IMR-90 (cell line): ENCODE measurements at places on chromosomes 1 and 21.

DNA sequence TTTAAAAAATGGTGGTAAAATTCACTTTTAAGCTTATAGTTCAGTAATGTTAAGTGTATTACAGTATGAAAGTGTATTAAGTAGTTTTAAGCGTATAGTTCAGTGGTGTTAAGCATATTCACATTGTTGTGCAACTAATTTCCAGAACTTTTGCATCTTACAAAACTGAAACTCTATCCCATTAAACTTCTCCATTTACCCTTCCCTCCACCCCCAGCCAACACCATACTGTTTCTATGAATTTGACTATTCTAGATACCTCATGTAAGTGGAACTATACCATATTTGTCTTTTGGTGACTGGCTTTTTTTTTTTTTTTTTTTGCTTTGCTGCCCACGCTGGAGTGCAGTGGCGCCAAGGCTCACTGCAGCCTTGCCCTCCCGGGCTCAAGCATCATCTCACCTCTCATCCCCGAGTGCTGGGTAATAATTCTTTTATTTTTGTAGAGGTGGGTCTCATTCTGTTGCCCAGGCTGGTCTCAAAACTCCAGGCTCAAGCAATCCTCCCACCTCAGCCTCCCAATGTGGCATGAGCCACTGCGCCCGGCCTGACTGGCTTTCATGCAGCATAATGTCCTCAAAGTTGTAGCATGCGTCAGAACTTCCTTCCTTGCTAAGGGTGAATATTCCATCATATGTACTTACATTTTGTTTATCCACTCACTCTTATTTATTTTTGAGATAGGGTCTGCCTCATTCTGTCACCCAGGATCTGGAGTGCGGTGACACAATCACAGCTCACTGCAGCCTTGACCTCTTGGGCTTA is 45.1 kb upstream of the BMP8B start:
- DNase-seq, result no peak

- DNase-seq, result no peak
Measured at GRCh38 chr21:34546542-34546941, 34.5 kb upstream of the KCNE1 start.

DNA sequence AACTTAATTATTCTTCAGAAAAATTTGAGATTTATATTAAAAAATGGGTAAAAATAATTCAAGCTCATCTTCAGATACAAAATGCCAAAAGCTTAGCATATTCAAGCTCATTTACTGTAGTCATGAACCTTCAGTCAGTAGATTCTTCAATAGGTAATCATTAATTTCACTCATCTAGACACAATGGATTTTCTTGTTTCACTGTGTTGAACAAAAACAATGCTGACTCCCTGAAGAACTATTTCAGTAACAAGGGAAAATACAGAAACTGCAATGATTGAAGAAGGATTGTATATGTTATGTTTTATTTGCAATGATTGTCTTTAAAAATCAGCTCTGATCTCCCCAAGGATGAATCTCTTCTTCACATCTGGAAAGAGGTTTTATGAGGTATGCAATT is 9.2 kb upstream of the HOOK1 start:
- DNase-seq, result no peak

DNA sequence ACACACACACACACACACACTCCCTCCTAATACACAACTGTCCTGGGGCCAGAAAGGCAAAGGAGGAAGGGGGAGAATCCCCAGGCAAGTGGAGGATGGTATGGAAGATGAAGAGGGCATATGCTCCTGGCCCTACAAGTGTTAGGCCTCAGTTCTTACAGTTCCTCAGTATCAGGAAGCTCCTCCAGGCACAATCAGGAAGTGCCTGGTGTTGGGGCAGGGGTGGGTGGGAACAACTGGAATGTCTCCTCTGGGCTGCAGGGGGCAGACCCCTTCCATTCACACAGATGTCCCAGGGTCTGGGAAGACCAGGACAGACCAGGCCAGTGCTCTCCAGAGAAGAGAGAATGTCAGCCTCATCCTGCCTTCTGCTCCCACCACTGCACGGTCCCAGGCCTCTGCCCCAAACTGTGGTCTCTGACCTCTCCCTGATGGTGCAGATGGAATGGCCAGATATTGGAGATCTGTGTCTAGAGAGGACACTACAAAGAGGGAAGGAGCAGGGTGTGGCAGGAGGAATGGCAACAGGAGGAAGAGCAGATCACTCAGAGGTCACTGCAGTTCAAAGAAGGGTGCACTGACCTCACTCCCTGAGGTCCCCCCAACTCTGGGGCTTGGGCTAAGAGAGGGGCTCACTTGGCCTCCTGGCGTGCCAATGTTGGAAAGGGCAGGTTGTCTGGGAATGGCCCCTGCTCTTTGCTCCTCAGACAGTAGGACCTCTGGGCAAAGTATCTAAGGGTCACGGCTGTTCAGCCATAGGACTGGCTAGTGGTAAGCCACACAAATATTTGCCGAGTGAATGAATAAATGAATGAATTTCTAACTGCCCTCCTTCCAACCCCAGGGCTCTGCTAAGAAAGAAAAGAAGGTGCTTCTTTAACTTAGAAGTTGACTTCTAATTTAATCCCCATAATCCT is 2.5 kb upstream of the DENND2D start:
- no peak for DNase-seq

DNA sequence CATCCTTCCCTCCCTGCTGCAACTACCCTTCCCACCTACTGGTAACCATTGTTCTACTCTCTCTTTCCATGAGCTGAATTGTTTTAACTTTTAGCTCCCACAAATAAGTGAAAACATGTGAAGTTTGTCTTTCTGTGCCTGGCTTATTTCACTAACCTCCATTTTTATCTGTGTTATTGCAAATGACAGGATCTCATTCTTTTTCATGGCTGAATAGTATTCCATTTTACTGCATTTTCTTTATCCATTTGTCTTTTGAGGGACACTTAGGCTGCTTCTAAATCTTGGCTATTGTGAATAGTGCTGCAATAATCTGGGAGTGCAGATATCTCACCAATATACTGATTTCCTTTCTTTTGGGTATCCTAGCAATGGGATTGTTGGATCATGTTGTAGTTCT is 80.6 kb downstream of the NOS1AP start:
- no peak for DNase-seq

DNA sequence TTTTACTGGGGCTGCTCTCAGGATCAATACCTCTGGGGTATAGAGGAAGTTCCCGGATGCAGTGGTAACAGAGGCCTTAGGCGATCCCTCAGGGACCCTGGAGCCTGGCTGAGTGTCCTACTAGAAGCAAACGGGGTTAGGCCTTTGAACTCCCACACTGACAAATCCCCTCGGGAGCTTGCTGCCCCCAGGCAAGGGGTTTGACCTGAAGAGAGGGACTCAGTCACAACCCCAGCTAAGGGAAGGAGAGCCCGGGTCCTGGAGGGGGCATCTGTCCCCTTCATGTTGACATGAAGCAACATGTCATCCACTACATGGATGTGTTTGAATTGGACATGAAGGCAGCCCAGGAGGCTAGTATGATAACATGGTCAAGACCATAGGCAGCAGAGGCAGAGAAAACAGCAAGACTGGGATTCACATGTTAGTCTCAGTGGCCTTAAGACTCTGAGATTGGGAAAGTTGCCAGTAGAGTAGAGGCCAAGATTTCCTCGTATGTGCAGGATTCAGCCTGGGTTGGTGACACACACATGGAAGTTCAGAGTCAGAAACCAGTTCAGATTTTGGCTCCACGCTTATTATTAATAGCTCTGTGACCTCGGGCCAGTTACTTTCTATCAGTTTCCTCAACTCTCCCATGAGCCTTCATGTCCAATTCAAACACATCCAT is 101.5 kb downstream of the KCNN3 start:
- DNase-seq, result no peak

GRCh38 chr1:34754964-34755637 is at the start of gene GJB5:
Gene GJB5 (plus strand): TSS chr1:34755047. CDS start chr1:34757331, 2,284 bp downstream.
- no peak for DNase-seq

DNA sequence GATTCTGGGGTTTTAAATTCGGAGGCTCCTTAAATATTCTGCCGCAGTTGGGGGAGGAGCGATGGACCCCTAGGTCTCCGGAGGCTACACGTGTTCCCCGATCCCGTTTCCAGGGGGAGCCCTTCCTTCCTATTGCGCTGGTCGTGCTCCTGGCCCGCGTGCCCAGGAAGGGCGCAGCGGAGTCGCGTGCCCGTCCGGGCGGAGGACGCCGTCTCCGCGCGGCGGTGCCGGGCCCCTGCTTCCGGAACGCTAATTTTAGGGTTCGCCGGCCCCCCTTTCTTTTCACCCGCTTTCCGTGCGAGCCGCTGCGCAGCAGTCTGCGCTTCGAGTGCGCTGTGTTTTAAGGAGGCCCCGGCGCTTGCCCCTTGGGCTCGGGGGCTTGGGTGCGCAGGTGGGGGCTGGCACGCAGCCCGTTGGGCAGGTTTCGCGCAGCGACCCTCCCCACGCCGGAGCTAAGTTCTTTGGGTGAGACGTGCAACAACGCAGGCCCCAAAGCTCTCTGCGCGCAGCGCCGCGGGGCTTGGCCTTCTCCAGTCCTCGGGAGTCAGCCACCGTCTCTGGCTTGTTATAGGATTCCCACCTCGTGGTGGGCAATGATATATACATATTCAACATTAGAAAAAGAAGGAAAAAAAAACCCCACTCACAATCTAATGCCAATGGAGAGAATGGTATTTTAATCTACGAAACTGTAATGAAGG is 43.5 kb upstream of the DNAJC6 start:
- no peak for DNase-seq

DNA sequence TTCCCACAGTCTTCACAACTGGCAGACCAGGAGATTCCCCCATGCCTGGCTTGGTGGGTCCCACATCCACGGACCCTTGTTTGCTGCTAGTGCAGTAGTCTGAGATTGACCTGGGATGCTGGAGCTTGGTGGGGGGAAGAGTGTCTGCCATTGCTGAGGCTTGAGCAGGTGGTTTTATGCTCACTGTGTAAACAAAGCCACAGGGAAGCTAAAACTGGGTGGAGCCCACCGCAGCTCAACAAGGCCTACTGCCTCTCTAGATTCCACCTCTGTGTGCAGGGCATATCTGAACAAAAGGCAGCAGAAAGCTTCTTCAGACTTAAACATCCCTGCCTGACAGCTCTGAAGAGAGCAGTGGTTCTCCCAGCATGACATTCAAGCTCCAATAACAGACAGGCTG is 177.3 kb upstream of the ETV3 start:
- DNase-seq, result no peak
